ENCODE measurements at places on chromosomes 7 and 10. TPM values are rescaled to one million over a fixed set of nuclear protein-coding genes. Genes with fewer than 3 reads are reported as not detected.

CDK5 gene
- 16.9 TPM for total RNA-seq

RPEL1 gene
- total RNA-seq, result not detected

PIK3CG gene
- 4.7 TPM for total RNA-seq

CEP41 gene
- total RNA-seq, result 16.1 TPM

C7orf25 gene
- total RNA-seq, result 11.6 TPM

Data from mammary microvascular endothelial cell (primary cell).